ENCODE measurements at places on chromosomes 13 and 19. TPM values are rescaled to one million over a fixed set of nuclear protein-coding genes. Genes with fewer than 3 reads are reported as not detected.

DNA sequence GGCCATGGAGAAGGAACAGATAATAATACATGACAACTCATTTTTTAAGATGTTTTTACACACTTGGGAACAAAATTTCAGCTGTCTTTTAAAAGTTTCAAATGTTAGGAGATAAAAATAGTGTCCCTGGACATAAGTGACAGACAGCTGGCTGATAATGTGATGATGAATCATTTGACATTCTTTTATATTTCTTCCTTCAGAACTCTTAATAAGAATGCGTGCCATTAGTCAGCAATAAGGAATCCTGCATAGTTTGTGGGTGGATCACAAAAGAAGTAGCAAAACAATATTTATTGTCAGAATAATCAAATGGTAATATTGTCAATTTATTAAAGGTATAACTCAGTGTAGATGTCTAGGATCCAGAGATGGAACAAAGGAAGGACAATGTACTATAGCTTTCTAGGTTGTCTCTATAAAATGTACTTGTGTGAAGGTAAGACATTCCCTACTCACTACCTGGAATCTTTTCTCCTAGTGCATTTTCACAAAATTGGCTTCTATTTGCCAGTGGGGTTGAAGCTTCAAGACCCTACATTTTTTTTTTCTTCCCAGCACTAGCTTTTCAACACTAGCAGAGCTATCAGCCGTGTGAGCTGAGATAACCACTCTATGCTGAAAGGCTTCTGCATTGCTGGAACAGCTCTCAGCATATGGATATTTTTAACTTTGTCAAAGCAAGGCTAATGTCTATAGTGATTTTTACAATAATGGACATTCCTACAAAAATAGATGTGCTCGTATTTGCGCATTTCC lies 175.6 kb upstream of the SLITRK6 start:
- DNase-seq = no peak

GRCh38 chr19:30745476-30745985 lies 373.3 kb downstream of the ZNF536 start:
- no peak for DNase-seq

GRCh38 chr19:22545751-22546150 lies 88.4 kb upstream of the ZNF492 start:
- DNase-seq = no peak

DNA sequence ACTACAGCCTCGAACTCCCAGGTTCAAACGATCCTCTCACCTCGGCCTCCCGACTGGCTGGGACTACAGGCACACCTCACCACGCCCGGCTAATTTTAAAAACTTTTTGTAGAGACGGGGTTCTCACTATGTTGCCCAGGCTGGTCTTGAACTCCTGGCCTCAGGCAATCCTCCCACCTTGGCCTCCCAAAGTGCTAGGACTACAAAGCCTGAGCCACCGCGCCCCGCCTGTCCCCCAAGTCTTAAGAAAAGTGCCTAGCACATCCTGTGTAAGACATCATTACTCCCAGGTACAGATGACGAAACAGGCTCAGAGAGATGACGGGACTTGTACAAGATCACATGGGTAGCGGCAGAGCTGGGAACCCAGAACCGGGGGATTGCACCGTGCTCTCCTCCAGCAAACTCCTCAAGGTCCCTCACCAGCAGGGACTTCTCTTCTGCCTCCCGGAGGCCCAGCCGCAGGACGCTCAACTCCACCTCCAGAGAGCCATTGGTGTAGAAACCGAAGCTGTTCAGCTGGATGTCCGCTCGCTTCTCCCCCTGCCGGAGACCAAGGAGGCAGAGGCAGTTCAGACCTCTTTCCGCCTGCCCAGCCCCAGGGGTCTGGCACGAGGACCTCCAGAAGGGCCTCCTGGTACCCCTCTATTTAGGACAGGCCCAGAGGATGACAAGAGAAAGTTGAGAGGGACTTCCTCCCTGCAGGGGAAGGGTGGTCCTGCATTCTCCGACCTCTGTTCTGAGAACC lies 1.0 kb downstream of the GPR108 start:
- DNase-seq = peak; percentile 66

Gene C19orf73
- 2.7 TPM for total RNA-seq

Gene SIRT2
- 283 TPM for total RNA-seq

GRCh38 chr13:79096099-79096498 lies 310.0 kb downstream of the RBM26 start:
- no peak for DNase-seq

DNA sequence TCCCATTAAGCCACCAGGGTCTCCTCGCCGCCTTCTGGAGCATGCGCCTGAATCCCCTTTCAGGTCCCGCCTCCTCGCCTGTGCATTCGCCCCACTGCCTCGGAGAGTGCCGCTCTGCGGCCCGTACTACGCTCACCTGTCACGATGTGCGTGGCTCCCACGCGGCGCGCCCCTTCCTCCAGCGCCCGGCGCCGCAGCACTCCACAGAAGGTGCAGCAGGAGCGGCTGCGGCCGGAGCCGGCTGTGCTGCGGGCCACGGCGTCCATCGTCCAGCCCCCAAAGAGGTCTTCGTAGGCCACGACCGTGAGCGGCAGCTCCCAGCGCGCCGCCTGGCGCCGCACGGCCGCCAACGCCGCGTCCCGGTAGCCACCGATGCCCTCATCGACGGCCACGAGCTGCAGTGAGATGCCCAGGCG lies 4.3 kb downstream of the CTU1 start:
- DNase-seq = no peak

Gene MBD3L2B
- total RNA-seq = not detected

DNA sequence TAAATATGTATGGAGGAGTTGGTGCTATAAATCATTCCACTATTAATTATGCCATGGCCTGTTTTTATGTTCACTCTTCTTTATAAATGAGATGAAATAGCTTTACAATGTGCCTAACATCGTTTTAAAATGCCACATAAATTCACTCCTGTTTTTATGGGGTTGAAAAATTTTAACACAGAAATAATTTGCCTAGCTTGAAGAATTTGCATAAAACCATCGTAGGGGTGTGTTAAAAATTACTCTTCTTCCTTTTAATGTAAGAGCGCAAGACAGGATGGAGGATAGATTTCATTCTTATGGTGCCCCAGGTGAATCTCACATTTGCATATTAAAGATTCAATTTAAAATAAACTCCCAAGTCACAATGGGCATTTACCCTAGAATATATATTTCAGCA lies 447.8 kb downstream of the OXGR1 start:
- no peak for DNase-seq

Gene TIMM29
- total RNA-seq = 20.7 TPM

- DNase-seq = no peak
Observed at GRCh38 chr13:52353193-52353592, 52.8 kb downstream of the THSD1 start.

Gene ZNF724
- 4.5 TPM for total RNA-seq

Gene MCEMP1
- total RNA-seq = 1.8 TPM

GRCh38 chr19:29800100-29800825 lies 11.5 kb upstream of the CCNE1 start:
- no peak for DNase-seq

Data from natural killer cell (primary cell).